ENCODE measurements at places on chromosomes 2 and 18.

- no peak for DNase-seq
Observed at GRCh38 chr2:234458466-234458865, 38.4 kb downstream of the ARL4C start.

- DNase-seq: no peak
Observed at GRCh38 chr18:54822872-54823845, 5.1 kb upstream of the RAB27B start.

DNA sequence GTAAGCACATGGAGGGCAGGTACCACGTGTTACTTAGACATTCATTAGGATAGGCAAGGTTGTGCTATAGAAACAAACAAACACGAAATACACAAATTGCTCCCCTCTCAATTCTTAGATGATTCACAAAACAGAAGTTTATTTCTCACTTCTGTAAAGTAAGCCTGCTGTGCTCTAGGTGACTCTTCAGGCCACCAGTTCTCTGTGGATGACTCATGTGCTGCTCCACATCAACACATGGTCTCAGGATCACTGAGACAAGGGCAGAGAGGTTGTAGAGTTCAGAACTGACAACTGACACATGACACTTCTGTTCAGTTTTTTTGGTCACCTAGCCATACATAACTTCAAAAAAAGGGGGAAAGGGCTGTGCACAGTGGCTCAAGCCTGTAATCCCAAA lies 70.6 kb downstream of the DAW1 start:
- no peak for DNase-seq

GRCh38 chr2:144507441-144508171 lies 12.3 kb downstream of the ZEB2 start:
- DNase-seq: no peak

DNA sequence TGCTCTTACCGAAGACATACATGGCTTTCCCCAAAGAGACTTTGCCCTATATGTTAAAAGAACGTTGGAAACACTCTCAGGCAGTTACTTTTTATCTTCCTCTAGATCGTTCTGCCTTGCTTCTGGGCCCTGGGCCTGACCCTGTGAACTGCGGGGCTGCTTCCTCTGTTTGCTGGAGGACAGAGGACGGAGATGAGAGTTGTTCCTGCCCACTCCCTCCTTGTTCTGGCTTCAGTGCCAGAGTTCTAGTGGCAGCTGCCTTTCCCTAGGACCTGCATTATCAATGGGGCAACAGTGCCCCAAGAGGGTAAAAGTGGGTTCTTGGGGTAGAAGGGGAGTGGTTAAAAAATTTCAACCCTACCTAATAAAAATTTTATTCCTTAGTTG lies 6.5 kb upstream of the FN1 start:
- DNase-seq: no peak

DNA sequence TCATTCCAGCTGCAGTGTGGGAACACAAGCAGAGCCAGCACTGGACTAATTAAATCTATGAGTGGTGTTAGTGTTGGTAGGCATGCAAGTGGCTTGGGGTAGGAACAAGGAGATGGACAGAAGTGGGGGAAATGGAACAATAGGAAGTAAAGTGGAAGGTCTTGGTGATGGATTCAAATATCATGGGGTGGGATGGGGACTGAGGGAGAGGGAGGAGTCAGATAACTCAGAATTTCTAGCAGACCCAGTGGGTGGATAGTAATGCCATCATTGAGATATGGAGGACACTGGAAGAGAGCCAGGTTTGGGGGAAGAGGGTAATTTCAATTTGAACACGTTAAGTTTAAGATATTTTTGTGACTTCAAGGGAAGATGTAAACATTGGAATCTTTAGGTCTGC lies 2.9 kb upstream of the LNPK start:
- no peak for DNase-seq

DNA sequence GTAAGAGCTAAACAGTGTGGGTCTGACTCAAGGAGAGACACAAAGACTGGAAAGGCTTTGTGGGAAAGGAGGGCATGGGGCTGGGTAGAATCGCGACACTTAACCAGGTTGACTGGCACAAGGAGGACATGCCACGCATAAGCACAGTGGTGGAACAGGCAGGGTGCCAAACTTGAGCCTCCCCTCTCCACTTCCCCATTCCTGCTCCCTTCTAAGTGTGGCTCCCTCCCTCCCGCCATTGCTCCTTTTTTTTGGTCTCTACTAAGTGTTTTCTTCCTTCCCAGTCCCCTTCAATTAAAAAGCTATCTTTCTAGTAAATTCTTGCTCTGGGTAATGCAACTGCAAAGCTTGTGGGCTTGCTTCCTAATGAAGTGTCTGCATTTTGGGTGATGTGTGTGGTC lies 40.3 kb upstream of the ZFP36L2 start:
- no peak for DNase-seq

DNA sequence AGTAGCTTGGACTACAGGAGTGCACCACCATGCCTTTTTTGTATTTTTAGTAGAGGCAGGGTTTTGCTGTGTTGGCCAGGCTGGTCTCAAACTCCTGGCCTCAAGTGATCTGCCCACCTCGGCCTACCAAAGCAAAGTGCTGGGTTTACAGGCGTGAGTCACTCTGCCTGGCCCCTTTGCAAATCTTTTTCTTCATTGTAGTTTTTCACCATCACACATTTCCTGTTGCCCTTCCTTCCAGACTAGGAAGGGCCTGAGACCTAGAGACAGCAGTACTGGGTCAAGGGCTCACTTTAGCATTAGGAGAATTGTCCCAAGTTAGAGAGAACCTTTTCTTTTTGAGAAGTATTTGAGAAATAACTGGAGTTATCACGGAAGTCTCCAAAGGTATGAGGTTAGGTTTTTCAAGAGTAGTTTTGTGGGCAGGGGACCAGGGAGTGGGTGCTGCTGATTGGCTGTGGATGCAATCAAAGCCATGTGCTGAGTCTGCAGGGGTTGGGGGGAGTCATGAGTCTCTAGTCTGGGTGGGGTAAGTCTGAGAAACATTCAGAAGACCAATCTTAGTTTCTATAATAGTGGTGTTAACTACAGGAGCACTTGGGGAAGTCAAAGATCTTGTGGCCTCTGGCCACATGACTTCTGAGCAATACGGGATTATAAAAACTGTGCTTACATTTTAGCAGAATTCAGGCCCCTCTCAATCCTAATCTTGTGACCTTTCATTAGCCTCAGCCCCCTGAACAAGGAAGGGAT lies 23.7 kb downstream of the B3GNT2 start:
- no peak for DNase-seq

- no peak for DNase-seq
Observed at GRCh38 chr2:202944408-202944807, 32.3 kb downstream of the CARF start.

DNA sequence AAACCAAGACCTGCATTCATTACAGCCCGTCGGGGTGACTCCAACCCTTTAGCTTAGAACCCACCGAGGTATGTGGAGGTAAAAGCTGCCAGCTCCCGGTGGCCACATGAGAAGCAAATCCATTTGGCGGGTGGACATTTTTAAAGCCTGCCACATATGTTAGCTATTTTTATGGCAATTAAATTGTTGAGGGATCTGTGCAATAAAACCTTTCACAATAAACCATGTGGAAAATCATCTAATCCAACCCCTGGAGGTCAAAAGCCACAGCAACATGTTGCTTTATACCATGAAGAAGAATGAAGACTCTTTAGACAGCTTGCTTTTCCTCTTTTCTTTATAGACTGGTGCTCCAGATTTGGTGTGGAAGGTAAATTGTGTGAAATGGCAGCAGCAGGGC lies 176.3 kb downstream of the AGPS start:
- DNase-seq: no peak

- no peak for DNase-seq
Observed at GRCh38 chr2:21559351-21559750, 435.6 kb downstream of the TDRD15 start.

GRCh38 chr18:36183987-36184386 lies 3.3 kb upstream of the MOCOS start:
- DNase-seq: no peak

- no peak for DNase-seq
Observed at GRCh38 chr18:76251691-76252090, 243.4 kb downstream of the ZNF516 start.

- DNase-seq: no peak
Observed at GRCh38 chr2:110682267-110682666, 4.4 kb upstream of the BUB1 start.

DNA sequence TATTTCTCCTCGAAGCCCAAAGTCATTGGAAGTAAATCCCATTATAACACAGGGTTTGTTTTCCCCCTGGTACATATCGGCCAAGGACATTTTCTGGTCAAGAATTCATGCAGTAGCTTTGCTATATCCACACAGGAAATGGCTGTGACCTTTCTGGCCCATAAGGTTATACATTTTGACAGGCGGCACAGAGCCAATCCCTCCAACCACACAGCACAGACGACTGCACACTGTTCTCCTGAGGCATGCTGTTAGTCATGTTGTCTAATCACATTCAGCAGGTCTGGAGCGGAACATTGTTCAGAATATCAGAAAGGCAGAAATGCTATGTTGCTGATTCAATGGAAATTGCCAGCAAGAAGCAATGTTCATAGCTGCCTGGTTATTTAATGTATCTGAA lies 742.3 kb upstream of the SLC8A1 start:
- peak; percentile 41 for DNase-seq

- DNase-seq: no peak
Observed at GRCh38 chr2:66428986-66429612, 5.8 kb upstream of the MEIS1 start.

DNA sequence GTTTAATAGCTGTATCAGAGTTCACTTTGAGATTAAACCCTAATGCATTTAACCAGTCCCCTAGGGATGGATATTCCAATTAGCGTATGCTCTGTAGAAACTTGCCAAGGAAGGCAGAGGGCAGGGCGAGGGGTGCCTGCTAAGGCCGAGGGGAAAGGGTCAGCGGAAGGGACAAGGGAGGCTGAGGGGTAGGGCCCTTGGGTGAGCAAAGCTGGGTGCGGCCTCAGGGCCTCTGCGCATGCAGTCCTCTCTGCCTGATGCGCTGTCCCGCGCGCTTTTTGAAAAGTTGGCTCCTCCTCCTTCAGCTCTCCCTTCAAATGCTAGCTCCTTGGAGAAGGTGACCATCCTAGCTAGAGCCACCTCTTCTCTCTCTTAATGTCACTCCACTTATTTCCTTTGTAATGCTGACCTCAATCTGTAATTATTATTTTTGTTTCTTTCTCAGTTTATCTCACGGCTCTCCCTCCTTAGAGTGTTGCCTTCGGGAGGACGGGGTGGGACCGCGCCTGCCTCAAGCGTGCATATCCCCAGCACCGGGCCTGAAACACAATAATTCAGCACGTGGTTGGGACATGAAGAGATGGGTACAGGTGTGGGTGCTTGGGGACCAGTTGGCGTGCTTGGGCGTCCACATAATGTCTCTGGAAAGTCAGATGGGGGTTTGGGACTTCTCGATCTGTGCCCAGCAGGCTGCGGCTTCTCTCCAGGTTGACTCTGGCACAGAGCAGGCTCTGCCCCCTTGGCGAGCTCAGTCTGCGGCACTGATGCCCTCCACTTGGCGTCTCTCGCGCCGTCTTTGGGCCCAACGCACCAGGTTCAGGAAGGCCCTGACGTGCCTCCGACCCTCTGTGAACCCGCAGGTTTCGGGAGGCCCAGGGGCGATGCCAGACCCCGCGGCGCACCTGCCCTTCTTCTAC lies 10.0 kb downstream of the ZAP70 start:
- DNase-seq: no peak

DNA sequence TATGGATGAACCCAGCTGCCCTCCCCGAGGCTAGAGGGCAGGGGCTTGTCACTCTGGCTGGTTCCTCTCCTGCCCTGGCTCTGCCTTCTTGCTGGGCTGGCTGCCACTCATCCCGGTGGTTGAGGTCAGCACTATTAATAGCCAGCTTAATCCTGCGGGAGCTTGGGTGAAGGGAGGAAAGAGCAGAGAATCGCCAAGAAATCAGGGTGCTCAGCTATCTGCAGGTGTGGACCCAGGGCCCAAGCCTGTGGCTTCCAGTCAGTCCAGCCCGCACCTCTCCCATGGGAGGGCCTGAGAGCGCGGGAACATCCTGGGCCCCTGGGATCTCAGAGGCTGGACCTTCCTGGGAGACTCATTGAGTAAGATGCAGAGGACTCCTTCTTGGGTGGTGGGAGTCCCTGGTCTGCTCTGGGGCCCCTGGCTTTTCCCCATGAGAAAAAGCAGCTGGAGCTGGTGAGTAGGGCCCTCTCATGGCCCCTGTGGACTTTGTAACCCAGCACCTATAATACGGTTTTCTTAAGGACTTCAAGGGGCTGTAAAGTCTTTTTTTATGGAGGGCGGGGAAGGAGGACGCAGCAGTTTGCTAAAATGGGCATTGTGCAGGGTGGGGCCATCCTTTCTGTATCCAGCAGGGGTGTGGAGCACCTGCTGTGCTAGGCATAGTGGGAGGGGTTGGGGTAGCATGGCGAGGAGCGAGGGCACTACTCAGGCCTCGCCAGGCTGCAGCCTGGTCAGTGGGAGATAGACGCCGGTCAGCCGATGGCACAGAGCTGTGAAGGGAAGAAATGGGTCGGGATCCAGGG lies 27.4 kb upstream of the CNNM3 start:
- peak; percentile 50 for DNase-seq

DNA sequence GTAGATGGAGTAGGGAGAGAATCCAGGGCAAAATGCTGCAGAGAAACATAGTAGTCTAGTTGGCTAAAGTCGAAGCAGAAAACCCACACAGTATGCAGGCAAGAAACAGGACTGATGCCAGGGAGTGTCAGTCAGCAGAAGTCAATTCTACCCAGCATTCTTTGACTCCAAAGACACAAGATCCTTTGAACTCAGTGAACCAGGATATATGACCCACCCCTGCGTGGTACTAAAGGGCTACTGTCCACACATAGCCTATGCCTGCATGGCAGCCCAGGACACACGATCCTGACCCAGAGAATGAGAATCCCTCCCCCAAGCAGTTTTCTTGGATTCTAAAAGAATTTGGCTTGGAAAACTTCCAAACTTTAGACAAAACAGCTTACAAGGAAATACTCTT lies 42.5 kb downstream of the ALK start:
- DNase-seq: no peak

- no peak for DNase-seq
Observed at GRCh38 chr2:132896073-132896472, 226.1 kb upstream of the LYPD1 start.

DNA sequence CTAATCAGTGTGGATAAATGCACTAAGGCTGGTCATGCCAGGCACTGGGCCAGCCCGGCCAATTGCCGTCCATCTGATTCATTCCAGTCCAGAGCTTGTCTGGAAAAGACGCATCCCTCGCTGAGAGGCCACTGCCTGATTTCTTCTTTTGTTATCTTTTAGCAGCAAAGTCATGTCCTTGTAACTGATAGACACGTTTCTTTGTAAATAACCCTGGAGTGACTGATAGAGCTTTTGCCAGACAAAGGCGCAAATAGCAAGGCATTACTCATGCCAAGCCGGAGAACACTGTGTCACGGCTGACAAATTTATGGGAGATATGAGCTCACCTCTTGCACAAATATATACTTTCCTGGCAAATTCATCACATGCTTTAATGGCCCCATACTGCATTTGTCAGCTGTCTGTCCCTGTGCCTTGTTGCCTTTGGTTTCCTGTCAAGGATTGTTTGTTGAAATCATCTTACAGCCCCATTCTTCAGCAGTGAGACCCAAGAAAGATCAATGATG lies 164.4 kb downstream of the ETAA1 start:
- DNase-seq: no peak

All from left hindlimb (tissue), 1 donor.